ENCODE measurements at places on chromosomes 2 and 18. TPM values are rescaled to one million over a fixed set of nuclear protein-coding genes. Genes with fewer than 3 reads are reported as not detected.
A peak's percentile ranks its signal among the peaks of the same experiment; 100 is the strongest.

DNA sequence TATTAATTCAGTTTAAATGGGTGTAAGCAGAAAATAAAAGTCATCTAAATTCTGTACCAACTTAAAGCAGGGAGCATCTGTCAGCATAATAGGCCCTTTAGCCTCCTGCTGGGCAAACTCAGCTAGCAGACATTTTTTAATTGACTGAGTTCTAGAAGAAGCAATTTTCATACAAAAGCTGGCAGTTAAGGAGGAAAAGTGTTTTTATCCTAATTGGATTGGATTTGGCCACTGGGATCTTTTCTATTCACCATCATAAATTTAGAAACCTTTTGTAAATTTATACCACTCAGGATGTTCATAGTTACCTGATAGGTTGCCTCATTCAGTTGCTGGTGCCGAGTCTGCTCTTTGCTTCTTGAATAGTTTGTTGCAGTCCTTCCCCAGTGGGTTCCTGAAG lies 262.7 kb upstream of the FSIP2 start:
- DNase-seq, result no peak

- DNase-seq, result peak; percentile 73
Observed at GRCh38 chr2:217909156-217909820, 93.5 kb downstream of the TNS1 start.

DNA sequence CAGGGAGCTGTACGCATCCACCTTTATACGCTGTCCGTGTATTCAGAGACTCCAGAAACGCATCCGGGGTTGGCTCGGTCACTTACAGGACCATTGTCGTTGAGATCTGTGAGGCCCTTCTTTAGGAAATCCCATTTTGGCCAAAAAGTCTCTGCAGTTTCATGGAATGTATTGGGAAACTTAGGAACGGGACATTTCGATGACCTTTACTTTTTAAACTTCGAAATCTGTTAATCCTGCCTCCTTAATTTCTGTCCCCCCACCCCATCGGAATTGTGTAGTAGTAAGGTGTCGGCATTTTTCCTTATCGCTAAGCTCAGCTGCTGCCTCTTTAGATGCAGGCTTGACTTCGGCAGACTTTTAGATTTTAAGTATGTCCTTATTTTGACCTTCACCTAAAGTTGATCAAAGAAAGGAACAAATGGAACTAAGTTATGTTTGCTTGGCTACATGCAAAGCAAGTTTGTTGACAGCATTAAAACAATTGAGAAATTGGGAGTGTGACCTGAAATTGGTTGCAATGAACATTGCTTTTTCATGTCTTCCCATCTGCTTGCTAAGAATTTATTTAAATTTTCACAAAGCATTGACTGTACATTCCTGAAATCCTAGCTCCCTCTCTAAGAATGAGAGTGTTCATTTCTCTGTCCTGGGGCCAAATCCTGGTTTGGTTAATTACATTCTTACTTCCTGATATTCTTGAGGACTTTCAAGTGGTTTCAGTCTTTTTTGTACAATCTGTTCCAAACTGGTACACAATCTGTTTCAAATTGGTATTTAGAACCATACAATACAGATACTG lies 884 bp upstream of the RAPH1 start:
- DNase-seq, result no peak

GRCh38 chr18:67475673-67476072 lies 40.8 kb downstream of the DSEL start:
- DNase-seq, result no peak

The ANKRD29 gene
- total RNA-seq, result 3.9 TPM

The TBC1D8 gene
- 52.3 TPM for total RNA-seq

The SLC35F5 gene
- total RNA-seq, result 66.3 TPM

The DPYSL5 gene
- total RNA-seq, result 0.19 TPM

The TMEM163 gene
- total RNA-seq, result 0.38 TPM

The DSG1 gene
- 0.89 TPM for total RNA-seq

All from cardiac septum (tissue), 1 donor.